Caki2 (cell line): ENCODE measurements at places on chromosomes 12 and 14.

- no peak for DNase-seq
Observed at GRCh38 chr14:22554498-22555383, 34.3 kb downstream of the DAD1 start.

GRCh38 chr14:68284834-68285233 is 465.3 kb downstream of the RAD51B start:
- no peak for DNase-seq

DNA sequence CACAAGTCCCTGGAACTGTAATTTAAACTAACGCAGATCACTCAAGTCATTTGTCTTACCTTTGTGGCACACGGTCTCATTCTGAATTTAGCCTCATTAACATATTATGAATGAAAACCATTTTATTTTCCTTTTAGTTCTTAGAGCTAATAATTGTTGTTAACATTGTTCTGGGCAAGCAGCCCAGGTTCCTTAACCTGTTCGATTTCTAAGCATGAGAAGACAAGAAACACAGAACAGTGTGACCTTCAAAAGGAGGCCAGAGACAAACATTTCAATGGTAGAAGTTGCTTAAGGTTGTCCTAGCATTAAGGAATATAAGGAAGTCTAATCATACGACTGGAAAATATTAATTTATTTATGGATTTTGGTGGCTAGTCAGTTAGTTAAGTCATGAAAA is 35.2 kb downstream of the PIWIL1 start:
- no peak for DNase-seq

GRCh38 chr12:125220404-125221273 is 155.4 kb downstream of the AACS start:
- no peak for DNase-seq

DNA sequence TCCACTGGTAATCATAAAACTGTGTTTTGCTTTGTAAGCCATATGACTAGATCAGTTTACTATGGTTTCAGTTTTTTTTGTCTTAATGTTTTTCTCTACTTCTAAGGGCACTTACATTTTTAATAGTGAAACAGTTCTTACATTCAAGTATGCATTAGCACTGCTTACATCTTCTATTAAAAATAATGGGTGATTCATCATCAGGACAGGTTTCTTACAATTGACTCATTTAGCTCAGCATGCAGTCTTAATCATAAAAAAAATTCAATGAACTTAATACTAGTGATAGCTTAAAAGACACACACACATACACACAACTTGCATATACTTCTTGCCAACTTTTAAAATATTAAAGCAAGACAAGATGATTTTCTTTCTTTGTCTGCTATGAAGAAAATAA is 845.7 kb upstream of the USP15 start:
- DNase-seq, result no peak

DNA sequence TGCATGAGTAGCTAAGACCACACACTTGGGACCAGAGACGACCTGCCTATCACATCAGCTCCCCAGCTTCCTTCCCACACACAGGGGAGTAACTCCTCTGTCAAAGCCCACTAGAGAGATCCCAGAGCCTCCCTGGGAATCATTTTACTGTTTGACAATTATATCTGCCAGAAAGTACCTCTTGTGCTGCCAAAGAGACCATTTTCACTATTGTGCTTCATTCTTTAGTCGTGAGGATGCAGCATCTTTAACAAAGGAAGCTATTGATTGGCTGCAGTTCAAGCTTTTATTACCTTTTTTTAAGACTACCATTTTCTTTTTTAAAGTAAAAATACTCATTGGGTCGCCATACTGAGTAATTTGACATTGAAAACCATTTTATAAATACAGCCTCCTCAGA is 194.5 kb upstream of the RGS6 start:
- DNase-seq, result no peak

- DNase-seq, result no peak
Observed at GRCh38 chr14:71591929-71592328, 340.3 kb upstream of the RGS6 start.

- no peak for DNase-seq
Observed at GRCh38 chr14:105214324-105214915, 33.3 kb upstream of the NUDT14 start.

DNA sequence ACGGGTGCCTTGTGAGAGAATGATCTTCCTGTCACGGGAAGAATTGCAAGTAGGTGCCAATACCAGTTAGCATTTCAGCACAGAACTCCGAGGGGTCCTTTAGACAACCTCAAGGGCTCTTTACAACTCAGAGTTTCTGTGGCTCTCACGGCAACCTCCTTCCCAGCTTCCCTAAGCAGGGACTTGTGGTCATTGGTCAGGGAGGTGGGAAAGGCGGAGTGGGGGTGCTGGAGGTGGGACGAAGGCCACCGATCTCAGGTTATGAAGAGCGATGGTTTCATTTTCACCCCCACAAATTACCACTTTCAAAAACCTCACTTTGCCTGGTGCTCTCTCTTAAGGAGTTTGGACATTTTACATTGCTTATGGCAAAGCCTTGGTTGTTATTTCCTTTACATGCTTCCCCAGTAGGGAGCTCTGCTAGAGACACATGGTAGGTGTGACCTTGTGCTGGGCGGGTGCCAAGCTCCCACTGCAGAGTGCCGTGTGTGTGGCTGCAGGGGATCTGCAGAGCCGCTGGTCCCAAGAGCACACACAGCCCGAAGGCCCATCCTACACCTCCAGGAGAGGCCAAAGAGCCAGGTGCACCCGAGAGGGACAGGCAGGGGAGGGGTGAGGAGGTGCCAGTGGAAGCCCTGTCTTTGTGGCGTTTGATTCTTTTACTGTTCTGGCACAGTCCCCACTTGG is 21.4 kb downstream of the BCL2L14 start:
- no peak for DNase-seq

DNA sequence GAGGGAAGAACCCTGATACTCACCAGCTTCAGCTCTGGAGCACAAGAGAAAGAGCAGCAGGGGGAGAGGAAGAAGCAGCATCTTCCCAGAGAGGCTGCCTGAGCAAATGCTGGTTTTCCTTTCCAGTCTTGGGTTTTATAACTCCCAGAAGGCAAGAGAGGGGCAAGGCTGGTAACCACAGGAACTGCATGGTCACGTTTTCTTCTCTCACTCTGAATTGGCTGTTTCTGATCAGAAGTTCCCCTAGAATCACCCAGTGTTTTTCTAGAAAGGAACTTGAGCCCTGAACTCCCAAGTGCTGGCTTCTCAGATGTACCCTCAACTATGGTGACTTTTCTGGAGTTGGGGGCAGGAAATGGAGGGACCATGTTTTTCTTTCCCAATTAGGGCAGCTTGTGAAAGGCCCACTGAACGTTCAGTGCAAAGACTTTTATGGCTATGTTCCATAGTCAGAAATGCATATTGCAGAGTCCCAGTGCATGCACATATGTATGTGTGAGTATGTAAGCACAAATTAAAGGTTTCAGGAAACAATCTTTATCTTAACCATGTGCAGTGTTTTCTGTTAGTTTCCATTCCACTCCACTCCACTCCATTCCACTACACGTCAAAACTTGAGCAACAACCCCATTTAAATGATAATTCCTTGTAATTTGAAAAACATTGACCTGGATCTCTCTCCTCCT is at the start of gene CMA1:
Gene CMA1 (minus strand): TSS at position 111 of the 686 bp plus-strand sequence. CDS start 30 bp downstream, at position 81.
- no peak for DNase-seq

- DNase-seq, result peak; percentile 18
Observed at GRCh38 chr12:26845057-26845666, 12.2 kb upstream of the ITPR2 start.

DNA sequence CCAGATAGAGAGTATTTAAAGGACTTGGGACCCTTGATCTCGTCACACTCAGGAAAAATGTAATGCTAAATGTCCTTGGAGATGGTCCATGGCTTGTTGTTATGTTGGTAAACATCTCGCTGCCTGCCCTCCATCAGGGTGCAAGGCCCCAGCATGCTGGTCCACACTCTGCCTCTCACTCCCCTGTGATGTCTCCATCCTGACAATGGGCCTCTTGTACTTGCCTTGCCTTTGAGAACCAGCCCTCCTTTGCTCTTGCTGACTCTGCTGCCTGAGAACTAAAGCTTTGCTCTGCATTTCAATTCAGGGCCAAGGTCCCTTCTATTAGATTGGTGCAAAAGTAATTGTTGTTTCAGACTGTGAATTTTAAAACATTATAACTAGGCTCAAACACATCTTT is 131.0 kb upstream of the LMNTD1 start:
- no peak for DNase-seq

DNA sequence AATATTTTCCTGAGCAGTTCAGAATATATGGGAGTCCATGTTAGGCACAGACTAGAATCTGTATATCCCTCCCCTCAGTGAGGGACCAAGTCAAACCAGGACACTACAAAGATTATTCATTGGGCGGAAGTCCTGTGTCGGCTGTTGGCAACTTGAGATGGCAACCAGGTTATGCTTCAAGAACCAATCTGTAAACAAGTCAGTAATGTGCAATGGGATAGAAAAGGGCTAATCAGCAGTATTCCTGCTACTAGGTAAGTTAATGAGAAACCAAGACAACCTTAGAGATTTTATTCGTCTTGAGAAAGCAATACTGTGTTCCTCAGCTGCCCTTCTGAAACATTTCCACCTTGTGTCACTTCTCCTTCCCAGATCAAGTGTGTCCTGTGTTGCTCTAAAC is 26.4 kb downstream of the ARG2 start:
- no peak for DNase-seq

GRCh38 chr12:93183940-93184671 is 193.6 kb upstream of the NUDT4 start:
- no peak for DNase-seq

GRCh38 chr12:121595520-121595919 is 14.7 kb upstream of the KDM2B start:
- no peak for DNase-seq

GRCh38 chr14:100573002-100573756 is 14.0 kb downstream of the BEGAIN start:
- no peak for DNase-seq

GRCh38 chr12:12704593-12705230 is 8.7 kb upstream of the GPR19 start:
- peak; percentile 86 for DNase-seq

DNA sequence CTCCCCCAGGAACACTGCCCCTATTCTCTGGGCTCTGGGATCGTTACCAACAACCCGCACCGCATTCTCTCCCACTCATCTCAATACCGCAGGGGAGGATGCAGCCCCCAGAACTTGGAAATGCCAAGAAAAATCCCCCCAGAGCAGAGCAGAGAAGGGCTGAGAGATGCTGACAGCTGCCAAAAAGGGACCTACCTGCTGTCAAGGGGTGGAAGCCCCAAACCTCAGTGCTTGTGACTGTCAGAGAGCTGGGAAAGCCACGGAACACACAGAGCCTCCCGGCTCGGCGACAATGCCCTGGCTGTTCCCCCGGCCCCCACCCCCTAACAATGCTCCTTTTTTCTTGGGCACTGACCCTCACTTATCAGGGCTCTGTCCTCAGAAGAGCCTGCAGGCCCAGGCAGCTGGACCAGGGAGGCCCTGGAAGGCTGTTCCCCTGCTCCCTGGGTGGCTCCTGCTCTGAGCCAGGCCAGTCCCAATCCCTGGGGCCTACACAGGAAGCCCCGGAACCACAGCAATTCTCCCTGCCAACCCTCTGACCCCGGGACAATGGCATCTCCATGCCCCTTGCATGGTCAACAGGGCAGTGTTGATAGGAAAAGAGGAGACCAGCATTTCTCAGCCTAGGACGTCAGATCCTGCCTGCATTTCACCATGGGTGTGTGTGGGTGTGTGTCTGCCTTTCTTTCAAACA is 78.9 kb downstream of the ITPK1 start:
- no peak for DNase-seq

DNA sequence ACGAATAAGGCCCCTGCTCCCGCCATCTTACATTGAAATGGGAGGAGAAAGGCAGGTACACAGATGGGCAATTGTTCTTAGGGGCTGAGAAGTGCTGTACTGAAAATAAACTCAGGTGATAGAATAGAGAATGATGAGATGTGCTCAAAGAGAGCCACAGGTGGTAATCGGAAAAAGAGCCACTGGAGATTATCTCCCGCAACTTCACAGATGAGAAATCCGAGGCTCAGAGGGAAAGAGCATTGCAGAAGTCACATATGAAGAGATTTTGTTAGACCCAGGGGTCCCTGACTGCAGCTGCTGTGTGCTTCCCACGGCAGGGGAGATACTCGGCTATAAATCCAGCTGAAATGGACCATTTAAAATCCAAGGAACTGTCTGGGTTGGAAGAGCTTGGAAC is 73.7 kb downstream of the PRIMA1 start:
- DNase-seq, result no peak

DNA sequence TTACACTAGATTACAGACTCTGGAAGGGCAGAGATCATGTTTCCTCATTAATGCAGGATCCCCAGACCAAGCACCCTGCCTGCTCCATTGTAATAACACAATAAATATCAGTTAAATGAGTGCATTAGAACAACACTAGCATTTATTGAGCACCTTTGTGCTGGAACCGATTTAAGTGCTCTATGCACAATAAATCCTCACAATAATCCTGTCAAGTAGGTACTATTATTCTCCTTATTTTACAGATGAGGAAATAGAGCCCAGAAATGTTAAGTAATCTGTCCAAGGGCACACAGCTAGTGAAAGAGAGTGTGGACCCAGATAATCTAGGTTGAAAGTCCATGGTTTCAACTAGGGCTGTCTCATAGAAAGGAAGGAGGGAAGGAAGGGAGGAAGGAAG is 69.8 kb downstream of the MAP1LC3B2 start:
- no peak for DNase-seq

GRCh38 chr14:81474148-81474492 is 59.5 kb downstream of the SEL1L start:
- DNase-seq, result no peak

- DNase-seq, result no peak
Observed at GRCh38 chr14:40417777-40418401, 985.7 kb upstream of the FBXO33 start.

DNA sequence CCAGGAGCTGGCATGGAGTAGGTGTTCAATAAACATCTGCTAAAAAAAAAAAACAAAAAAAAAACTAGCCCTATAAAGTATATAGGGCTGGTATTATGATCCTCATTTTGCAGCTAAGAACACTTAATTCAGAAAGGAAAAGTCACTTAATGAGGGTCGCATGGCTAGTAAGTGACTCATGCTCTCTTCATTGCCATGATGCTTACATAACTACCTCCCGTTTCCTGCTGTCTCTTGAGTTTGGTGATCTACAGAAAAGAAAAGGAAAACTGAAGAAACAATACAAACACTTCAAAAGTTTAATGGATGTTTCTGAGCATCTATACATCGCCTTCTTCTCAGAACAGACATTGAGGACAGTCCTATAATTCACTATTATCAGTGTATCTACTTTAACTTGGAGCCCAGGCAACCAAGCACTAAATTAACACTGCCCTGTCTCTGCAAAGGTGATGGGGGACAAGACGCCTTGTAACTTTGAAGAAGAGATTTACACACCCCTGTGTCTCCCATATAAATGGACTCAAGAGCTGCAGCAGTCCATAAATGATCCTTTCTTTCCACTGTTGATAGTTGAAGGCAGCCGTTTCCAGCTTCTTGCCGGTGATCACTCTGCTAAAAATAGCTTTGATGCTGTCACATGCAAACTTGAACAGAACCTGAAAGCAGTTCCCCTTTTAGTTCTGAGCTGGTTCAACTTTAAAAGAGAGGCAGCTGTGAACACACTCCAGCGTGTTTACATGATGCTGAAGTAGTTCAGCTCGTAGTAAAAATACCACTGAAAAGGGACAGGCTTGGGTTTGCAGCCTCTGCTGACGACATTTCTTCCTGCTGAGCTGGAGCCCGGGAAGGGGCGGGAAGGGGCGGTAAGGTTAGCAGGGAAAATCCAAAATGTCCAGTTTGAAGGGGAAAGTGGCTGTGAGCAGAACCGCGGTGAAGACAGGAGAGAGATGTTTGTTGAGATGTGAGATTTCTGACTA is 113.3 kb downstream of the FOXN3 start:
- DNase-seq, result peak; percentile 4
